ENCODE measurements at places on chromosomes 12 and 14.
A peak's percentile ranks its signal among the peaks of the same experiment; 100 is the strongest.

DNA sequence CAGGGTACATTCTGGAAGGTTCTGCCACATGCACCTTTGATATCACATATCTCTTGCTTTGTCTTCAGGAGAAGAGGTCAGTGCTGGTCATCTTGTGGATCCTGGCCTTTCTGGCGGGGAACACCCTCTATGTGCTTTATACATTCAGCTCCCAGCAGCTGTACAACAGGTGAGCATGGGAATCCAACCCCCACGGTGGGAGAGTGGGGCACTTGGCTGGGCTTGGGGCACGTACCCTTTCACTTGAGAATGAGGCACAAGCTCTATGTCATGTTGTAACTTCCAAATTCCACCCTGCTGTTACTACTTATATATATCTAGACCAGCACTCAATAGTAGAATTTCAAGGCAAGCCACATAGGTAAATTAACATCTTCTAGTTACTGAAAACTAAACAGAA, 28.6 kb downstream of the RNFT2 start:
- no peak for DNase-seq

DNA sequence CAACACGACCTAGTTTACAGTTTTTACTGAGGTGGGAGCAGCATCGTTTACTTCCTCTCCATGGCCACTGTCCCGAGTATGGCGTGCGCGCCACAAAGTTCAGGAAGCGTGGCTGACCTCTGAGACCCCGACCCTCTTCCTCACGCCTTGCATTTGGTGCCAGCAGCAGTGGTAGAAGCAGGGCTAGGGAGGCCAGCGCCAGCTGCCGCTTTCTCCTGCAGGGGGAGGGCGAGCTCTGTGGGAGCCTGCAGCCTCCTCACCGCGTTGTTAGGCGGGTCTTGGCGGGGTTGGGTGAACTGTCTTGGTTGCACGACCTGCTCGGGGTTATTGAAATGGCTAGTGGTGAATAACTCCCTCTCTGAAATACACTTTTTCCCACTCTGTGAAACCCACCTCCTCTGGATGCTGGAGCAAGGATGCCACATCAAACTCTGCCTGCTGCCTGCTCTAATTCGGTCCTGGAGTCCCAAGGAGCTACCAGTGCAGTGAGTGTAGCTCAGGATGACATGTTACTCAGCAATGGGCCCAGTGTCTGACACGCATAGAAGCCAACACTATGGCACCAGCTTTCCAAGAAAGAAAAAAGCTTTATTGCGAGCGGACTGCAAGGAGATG, 22.3 kb upstream of the TDRD9 start:
- DNase-seq = no peak

GRCh38 chr12:48165089-48165981, 8.0 kb upstream of the ASB8 start:
- DNase-seq = peak; percentile 28

- peak; percentile 43 for DNase-seq
Observed at GRCh38 chr14:69643430-69644200, 32.2 kb downstream of the SUSD6 start.

DNA sequence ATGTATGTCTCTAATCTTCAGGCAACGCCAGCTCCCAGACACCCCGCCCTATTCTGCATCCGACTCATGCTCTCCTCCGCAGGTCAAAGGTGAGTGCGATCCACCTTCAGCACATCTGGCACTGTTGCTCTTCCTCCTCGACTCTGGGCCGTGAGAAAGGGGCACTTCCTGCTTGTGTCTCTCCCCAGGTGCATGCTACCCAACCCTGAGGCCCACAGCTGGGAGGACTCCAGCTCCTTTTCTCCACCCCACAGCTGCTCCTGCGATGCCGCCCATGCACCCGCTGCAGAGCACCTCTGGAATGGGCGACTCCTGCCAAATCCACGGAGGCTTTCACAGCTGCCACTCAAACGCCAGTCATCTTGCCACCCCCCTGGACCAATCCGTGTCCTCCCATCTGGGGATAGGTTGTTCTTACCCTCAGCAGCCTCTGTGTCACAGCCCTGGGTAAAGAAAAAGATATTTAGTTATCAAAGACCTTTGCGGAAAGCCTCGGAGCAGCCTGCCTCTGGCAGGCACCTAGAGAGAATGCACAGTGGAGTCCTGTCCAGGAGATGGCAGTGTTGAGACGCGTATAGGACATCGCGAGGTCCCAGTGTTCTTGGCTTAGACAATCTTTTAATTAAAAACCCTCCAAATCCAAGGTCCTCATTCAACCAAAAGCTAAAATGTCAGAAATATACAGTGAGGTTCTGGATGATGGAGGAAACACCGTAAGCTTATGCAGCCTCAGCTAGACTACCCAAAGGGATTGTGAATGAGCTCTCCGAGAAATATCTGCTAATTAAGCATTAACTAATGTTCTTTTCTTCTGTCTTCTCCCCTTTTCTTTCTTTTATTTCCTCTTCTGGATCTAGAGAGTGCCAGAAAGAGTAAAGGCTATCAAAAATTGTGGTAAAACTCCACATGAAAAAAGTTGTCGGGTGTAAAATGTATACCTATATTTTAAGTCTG, 54.3 kb downstream of the MYRFL start:
- DNase-seq = peak; percentile 47
